Keratinocyte (primary cell): ENCODE measurements at places on chromosomes 5 and 9. TPM values are rescaled to one million over a fixed set of nuclear protein-coding genes. Genes with fewer than 3 reads are reported as not detected.
A peak's percentile ranks its signal among the peaks of the same experiment; 100 is the strongest.

Gene PAEP
- not detected in 3 replicates for polyA plus RNA-seq

Gene SH3RF2
- 43.7 to 50.4 TPM (median 47.2 TPM) in 3 replicates for polyA plus RNA-seq

Gene ERAP2
- 35.2 to 41.0 TPM (median 37.0 TPM) in 3 replicates for polyA plus RNA-seq

Gene ACOT12
- polyA plus RNA-seq: 0.06 TPM in 1 of 3 replicates, not detected in the others

Gene SPATA31A3
- polyA plus RNA-seq: not detected in 3 replicates

Gene PCDHGC5
- polyA plus RNA-seq: 0.77 to 1.6 TPM (median 1.5 TPM) in 3 replicates

Gene C9orf85
- 12.3 to 18.2 TPM (median 17.5 TPM) in 3 replicates for polyA plus RNA-seq

Gene CDX1
- not detected in 3 replicates for polyA plus RNA-seq

Gene PCDHAC2
- polyA plus RNA-seq: 1.2 to 2.1 TPM (median 1.9 TPM) in 3 replicates

- peaks cover 18% of the 10 kb centered on the region for H3K27me3 ChIP-seq
- peaks cover 3% of the 10 kb centered on the region for H3K4me1 ChIP-seq
- DNase-seq: no peak
- H3K36me3 ChIP-seq: no peaks in the 10 kb centered on the region
These were observed 53.9 kb downstream of the AHRR start for GRCh38 chr5:375336-375920.

DNA sequence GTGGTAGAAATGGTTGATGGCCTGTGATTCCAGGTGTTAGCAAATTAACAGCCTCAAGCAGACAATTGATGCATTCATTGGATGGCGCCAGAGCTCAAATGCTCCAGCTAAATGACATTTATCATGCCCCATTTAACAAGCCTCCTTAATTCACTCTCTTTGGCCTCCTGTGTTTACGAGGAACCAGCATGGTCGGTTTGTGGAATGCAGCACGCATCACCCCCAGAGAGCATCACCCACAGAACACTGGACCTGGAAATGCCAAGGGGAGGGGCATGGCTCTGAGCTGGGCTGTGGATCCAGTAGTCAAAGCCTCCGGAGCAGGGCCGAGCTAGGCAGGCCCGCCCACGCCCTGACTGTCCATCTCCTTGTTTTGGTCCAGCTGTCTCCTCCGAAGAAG lies 434.0 kb downstream of the GADD45G start:
- no peak for DNase-seq
- H3K4me1 ChIP-seq: no peaks in the 10 kb centered on the region
- no peak overlapping the region for H3K27ac ChIP-seq
- H3K27me3 ChIP-seq: no peaks in the 10 kb centered on the region
- no peaks in the 10 kb centered on the region for H3K36me3 ChIP-seq

DNA sequence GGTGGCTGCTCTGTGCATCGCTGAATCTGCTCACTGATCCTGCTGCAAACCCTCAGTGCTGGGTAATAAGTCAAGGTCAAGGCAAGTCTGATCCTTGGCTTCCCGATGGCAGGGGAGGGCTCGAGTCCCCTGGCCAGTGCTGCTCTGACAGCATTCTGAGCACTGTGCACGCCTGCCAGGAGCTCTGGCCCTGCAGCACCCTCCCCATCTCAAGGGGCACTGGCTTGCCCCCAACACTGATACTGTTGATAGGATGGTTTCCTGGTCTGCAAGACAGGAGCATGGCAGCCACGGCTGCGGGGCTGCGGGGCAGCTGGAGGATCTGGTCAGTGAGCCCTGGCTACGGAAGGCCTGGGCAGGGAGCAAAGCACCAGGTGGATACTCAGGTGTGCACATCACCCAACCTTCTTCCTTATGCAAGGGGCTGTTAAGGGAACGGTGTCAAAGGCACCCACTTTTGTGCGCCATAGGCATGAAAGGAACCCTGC lies 71.8 kb downstream of the SECISBP2 start:
- no peaks in the 10 kb centered on the region for H3K27me3 ChIP-seq
- no peak overlapping the region for H3K27ac ChIP-seq
- H3K36me3 ChIP-seq: no peaks in the 10 kb centered on the region
- H3K4me1 ChIP-seq: peaks cover 5% of the 10 kb centered on the region

DNA sequence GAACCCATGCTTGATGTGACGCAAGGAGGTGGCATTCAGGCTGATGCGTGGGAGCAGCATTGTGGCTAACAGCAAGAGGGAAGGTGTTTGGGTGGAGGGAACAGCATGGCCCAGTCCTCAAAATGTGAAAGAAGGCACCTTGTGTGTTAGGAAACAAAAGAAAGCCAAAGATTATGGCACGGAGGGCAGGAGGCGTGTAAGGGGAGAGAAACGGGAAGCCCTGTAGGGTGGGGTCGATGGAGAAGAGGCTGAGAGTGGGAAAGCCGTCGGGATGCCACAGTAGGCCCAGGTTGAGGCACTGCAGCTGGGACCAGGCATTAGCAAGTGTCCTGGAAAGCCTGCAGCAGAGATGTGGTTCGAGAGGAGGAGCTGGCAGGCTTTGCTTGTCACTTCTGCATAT lies 241.1 kb downstream of the GADD45G start:
- no peak overlapping the region for H3K4me3 ChIP-seq
- DNase-seq: no peak
- no peaks in the 10 kb centered on the region for H3K36me3 ChIP-seq
- no peaks in the 10 kb centered on the region for H3K4me1 ChIP-seq
- no peak overlapping the region for H3K27ac ChIP-seq

- H3K36me3 ChIP-seq: no peaks in the 10 kb centered on the region
- H3K4me1 ChIP-seq: no peaks in the 10 kb centered on the region
- no peak within 1 kb of the TSS for H3K27ac ChIP-seq
- H3K27me3 ChIP-seq: peaks cover 13% of the 10 kb centered on the region
- no peak within 1 kb of the TSS for H3K4me3 ChIP-seq
These were observed at the start of gene HEMGN for GRCh38 chr9:97938081-97938644. HEMGN (minus strand) TSS chr9:97938172; CDS start chr9:97938136, 36 bp downstream.

DNA sequence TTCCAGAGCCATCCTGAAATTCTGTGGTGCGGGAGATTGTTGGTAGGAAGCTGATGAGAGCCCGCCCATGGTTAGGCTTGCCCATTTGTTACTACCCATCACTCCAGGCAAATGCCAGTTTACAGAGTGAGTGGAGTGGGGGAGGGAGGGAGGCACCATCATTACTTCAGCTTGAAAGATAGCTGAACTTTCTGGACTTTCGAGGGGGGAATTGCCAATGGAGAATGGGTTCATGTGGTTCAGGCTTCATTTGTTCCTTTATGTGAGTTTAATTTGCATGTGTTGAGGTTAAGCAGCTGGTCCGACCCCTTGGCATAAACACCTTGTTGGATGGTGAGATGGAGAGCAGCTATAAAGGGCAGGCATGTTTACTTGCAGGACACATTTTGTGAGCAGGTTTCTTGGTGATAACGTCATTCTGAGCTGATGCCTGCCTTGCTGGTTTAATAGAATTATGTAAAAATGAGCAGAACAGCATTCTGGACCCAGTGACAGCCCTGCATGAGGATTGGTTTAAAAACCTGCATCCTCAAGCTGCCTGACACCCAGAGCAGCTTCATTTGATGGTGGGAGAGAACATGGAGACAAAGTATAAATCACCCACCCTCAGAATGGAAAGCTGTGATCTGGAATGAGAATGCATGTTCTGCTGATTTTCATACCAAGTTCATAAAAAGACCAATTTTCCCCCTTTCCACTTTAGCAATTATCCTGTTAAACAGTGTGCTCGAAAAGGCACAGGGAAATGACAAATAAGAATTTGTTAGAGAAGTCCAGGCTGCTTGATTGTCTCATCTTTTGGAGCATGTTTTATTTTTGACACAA lies 106.3 kb downstream of the TRIO start:
- no peak overlapping the region for H3K27ac ChIP-seq
- no peak overlapping the region for H3K4me3 ChIP-seq
- no peaks in the 10 kb centered on the region for H3K4me1 ChIP-seq

GRCh38 chr9:134947265-134947955 lies 29.7 kb upstream of the FCN1 start:
- peaks cover 26% of the 10 kb centered on the region for H3K27me3 ChIP-seq
- no peak overlapping the region for H3K4me3 ChIP-seq
- DNase-seq: no peak
- no peaks in the 10 kb centered on the region for H3K4me1 ChIP-seq

- no peaks in the 10 kb centered on the region for H3K27me3 ChIP-seq
- no peaks in the 10 kb centered on the region for H3K4me1 ChIP-seq
- H3K4me3 ChIP-seq: no peak overlapping the region
- no peak for DNase-seq
- H3K36me3 ChIP-seq: peaks cover 4% of the 10 kb centered on the region
These were observed 21.0 kb downstream of the SKIC3 start for GRCh38 chr5:95533761-95534160.

DNA sequence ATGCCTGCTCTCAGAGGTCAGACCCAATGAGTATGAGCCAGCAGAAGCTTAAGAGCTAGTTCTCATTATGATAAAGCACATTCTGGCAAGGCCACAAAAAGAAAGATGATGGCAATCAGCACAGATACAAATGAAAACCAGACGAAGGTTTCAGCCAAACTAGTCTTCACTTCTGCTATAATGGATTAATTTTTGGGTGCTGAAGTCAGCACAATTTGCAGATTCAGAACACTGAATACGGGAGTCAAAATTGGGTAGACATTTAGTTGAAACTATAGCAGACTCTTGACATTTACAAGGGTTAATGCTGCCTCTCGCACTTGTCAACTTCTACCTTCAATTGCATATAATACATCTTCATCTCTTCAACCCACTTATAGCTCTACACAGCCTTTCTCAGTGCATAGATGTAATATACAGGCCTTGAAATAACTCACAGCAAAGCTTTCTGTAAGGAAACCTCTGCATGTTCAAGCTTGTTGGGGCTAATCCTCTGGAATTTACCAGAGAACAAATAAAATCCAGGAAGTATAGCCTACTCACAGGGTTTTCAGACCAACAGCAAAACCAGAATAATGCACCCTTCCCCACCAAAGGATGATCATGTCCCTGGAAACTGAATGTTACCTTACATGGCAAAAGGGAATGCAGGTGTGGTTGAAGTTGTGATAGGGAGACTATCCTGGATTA lies 77.1 kb downstream of the BAAT start:
- DNase-seq: no peak
- H3K4me1 ChIP-seq: peaks cover 16% of the 10 kb centered on the region
- no peaks in the 10 kb centered on the region for H3K27me3 ChIP-seq
- no peaks in the 10 kb centered on the region for H3K36me3 ChIP-seq
- no peak overlapping the region for H3K27ac ChIP-seq

DNA sequence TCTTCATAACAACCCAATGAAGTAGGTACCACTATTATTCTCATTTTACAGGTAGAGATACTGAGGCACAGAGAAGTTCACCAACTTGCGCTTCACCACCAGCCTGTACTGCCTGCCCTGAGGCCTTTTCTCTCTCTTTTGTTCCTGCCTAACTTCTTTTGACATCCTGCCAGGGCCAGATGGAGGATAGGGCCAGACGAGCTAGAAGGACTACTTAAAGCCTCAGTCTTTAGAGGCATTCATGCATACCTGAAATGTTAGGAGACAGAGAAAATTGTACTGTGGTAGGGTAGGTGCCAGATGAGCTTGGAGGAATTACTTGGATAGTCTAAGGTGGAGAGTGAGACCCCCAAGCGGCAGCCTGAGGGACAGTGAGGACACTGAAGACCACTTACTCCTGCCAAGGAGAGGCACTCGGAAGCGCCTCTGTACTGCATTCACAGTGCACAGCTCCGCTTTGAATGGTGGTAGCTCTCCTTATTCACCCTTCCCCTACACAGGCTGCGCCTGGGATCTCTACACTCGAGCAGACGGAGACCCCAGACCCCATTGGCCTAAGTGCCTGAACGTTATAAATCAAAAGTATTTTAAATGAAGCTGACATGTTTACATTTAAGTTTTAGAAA lies 6.2 kb upstream of the ORM1 start:
- no peaks in the 10 kb centered on the region for H3K36me3 ChIP-seq
- no peak overlapping the region for H3K4me3 ChIP-seq
- no peak overlapping the region for H3K27ac ChIP-seq

- H3K4me1 ChIP-seq: no peaks in the 10 kb centered on the region
- no peak overlapping the region for H3K4me3 ChIP-seq
- no peak overlapping the region for H3K27ac ChIP-seq
- H3K27me3 ChIP-seq: no peaks in the 10 kb centered on the region
These were observed 946.3 kb upstream of the COX7C start for GRCh38 chr5:85671223-85671970.

GRCh38 chr5:147927901-147928300 lies 21.6 kb upstream of the C5orf46 start:
- no peaks in the 10 kb centered on the region for H3K36me3 ChIP-seq
- DNase-seq: no peak
- no peak overlapping the region for H3K27ac ChIP-seq
- no peak overlapping the region for H3K4me3 ChIP-seq
- H3K27me3 ChIP-seq: no peaks in the 10 kb centered on the region

DNA sequence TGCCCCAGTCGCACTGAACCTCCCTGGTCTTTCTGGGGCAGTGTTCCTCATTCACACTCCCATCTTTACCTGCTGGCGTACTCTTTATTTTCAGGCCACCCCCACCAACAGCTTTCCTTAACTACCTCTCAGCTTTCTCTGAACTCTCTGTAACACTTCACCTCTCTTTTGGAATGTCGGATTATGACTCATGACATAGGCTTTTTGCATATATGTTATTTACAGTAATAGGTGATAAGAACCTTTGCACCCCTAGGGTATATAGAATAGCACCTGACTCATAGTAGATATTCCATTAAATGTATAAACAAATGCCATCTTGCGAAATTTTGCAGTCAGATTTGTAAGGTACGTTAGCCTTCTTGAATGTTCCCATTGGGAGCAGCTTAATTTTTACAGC lies 52.9 kb upstream of the MIER3 start:
- H3K27me3 ChIP-seq: no peaks in the 10 kb centered on the region
- peak overlapping the region; percentile 30 for H3K27ac ChIP-seq
- no peak overlapping the region for H3K4me3 ChIP-seq
- peak; percentile 76 for DNase-seq

DNA sequence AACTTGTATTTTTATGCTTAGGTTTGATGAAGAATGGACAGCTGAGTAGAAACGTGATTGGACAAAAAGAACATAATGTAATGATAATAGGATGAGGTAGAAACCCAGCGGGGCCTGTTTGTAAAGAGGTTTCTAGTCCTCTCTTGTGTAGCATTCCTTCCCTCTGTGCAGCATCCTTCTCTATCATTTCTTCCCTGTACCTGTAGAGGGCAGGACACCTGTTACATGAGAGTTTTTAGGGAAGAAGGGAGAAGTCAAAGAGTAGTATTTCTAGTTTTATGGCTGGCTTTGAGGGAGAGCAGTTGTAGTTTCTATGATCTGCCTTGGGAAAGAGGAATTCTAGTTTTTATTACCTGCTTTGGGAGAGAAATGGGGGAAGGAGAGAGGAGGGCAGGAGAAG lies 162.1 kb upstream of the FST start:
- peak overlapping the region; percentile 100 for H3K27ac ChIP-seq
- no peak for DNase-seq
- H3K36me3 ChIP-seq: peaks cover 1% of the 10 kb centered on the region
- H3K27me3 ChIP-seq: no peaks in the 10 kb centered on the region
- H3K4me3 ChIP-seq: no peak overlapping the region

DNA sequence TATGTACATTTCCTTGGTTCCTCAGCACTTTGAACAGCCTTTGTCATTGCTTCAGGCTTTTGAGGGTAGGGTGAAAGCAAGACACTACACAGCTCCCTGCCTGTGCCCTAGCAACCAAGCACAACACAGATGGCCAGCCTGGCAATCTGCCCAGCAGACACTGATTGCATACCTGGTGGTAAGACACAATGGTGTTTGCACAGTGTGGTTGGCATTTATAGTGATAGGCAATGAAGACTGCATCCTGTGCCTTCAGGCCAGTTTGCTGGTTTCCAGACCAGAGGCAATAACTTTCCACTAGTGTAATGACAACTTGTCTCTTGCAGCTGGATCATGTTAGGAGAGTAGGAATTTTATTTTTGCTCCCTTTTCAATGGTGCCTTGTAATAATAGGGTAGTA lies 144.5 kb upstream of the TNC start:
- DNase-seq: peak; percentile 100
- H3K27ac ChIP-seq: peak overlapping the region; percentile 100
- no peaks in the 10 kb centered on the region for H3K36me3 ChIP-seq
- peaks cover 42% of the 10 kb centered on the region for H3K4me1 ChIP-seq

GRCh38 chr9:135757356-135757755 lies 55.4 kb downstream of the KCNT1 start:
- H3K4me1 ChIP-seq: no peaks in the 10 kb centered on the region
- H3K4me3 ChIP-seq: no peak overlapping the region
- H3K27me3 ChIP-seq: no peaks in the 10 kb centered on the region
- H3K27ac ChIP-seq: no peak overlapping the region
